Left ventricle myocardium inferior (tissue), 1 donor: ENCODE measurements at places on chromosomes 16 and 17. TPM values are rescaled to one million over a fixed set of nuclear protein-coding genes. Genes with fewer than 3 reads are reported as not detected.

The TOX3 gene
- total RNA-seq = not detected

The MPRIP gene
- 350 TPM for total RNA-seq

The COPRS gene
- total RNA-seq = 52.5 TPM

The SEZ6L2 gene
- 0.38 TPM for total RNA-seq

The KRT14 gene
- not detected for total RNA-seq

The SPEM2 gene
- total RNA-seq = not detected

The TLCD3A gene
- total RNA-seq = 1.5 TPM

The CCL3 gene
- total RNA-seq = not detected

The LAT gene
- 0.93 TPM for total RNA-seq

The TMC7 gene
- 0.69 TPM for total RNA-seq

The NOXO1 gene
- total RNA-seq = not detected

DNA sequence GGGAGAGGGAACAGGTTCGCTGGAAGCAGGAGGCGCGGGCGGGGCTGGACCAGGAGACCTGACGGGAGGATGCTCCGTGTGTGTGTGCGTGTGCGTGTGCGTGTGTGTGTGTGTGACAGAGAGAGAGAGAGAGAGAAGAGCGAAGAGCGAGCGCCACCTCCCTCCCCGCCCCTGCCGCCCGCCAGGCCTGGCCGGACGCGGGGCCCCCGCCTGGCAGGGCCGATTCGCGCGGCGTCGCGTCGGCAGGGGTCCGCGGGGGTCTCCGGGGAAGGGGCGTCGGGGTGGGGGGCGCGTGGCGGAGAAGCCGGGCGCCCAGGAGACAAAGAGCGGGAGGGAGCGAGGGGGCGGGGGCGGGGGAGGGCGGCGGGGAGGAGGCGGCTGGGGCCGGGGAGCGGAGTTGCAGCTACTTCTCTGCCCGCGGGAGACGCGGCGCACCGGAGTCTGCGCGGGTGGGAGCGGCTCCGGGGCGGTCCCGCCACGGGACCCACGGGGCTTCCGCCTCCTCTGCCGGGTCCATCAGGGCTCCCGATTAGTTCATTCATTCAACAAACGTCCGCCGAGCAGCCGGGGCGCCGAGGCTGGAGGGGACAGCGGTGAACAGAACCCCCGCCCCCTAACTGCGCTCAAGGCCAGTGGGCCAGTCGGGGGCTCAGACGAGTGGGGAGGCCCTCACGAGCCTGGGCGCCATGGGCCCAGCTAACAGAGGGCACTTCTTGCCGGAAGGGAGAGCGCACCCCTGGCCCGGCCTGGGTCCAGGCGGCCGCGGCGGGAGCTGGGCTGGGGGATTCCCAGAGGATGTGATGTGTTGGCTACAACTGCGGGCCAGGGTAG is at the start of gene SAMD14:
TSS of gene SAMD14 (minus strand) at position 433 of the 831 bp plus-strand sequence. CDS start 5,201 bp downstream, outside the sequence.
- DNase-seq = no peak

GRCh38 chr17:3528880-3529511 is 28.6 kb downstream of the TRPV3 start:
- DNase-seq = no peak

- DNase-seq = no peak
These were observed 27.8 kb downstream of the COG4 start for GRCh38 chr16:70495425-70496182.

DNA sequence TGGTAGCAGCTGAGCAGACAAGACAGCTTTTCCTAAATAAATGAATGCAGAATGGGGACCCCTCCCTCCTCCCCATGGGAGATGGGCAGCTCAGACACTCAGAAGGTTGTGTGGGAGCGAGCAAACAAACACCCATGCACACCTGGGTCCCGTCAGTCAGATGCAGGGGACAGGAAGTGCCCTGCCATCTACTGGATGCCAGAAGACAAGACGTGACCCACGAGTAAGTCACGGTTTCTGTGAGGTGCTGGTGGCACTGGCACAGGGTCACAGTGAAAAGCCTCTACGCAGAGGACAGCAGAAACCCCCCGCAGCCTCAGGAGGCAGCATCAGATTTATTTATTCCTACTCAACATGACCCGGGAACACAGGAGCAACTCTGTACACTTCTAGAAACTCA is 8.4 kb downstream of the HBQ1 start:
- DNase-seq = no peak

DNA sequence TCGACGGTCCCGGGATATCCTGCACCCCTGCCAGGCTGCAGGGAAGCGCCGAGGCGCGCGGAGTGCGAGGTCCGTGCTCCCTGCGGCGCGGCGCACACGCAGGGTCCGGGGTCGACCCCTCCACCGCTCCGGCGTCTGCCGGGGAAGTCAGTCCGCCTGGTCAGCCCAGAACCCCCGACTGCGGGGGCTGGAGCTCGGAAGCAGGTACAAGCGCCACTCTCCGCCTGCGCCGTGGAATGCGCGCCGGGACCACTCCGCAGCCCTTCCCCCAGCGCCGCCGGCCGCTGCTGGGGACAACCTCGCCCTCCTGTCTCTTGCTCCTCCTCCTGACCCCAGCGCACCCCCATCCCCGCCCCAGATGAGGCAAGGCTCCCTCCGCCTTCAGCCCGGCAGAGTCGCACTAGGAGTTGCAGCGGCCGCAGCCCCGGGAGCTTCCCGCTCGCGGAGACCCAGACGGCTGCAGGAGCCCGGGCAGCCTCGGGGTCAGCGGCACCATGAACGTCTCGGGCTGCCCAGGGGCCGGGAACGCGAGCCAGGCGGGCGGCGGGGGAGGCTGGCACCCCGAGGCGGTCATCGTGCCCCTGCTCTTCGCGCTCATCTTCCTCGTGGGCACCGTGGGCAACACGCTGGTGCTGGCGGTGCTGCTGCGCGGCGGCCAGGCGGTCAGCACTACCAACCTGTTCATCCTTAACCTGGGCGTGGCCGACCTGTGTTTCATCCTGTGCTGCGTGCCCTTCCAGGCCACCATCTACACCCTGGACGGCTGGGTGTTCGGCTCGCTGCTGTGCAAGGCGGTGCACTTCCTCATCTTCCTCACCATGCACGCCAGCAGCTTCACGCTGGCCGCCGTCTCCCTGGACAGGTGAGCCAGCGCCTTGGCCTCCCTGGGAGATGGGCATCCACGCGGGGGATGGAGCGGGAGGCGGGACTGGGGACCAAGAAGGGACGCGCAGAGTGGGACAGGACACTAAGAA is at the start of gene GALR2:
TSS of gene GALR2 (plus strand) at position 392 of the 974 bp plus-strand sequence. CDS start at position 495, 103 bp downstream.
- DNase-seq = no peak

DNA sequence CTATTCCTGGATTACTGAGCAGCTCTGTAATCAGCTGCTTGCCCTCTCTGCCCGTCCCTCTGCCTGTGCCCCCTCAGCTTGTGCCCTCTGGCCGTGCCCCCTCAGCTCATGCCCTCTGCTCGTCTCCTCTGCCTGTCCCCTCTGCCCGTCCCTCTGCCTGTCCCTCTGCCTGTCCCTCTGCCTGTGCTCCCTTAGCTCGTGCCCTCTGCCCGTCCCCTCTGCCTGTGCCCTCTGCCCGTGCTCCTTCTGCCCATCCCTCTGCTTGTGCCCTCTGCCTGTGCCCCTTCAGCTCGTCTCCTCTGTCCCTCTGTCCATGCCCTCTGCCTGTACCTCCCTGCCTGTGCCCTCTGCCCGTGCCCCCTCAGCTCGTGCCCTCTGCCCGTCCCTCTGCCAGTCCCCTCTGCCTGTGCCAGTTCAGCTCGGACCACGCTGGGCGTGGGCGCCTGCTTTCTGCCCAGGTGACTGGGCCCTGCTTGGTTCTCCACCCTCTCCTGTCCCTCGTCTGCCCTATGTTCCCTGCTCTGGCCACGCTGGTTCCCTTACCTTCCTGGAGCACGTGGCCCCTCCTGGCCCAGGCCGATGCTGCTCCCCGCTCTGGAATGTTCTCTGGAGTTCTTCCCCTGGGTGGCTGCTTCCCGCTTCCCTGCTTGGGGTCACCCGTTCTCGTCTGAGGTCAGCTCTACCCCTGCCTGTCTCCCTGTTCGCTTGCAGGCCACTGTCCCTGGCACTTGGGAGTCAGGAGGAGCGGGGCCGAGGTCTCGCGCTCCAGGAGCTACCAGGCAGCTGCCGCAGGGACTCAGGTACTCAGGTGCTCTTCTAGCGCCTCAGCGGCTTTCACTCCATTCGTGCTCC is 63.9 kb downstream of the BANP start:
- DNase-seq = no peak

GRCh38 chr17:57373756-57374155 is 117.4 kb downstream of the MSI2 start:
- DNase-seq = no peak

- no peak for DNase-seq
These were observed 102.1 kb upstream of the CHMP6 start for GRCh38 chr17:80889231-80890195.

DNA sequence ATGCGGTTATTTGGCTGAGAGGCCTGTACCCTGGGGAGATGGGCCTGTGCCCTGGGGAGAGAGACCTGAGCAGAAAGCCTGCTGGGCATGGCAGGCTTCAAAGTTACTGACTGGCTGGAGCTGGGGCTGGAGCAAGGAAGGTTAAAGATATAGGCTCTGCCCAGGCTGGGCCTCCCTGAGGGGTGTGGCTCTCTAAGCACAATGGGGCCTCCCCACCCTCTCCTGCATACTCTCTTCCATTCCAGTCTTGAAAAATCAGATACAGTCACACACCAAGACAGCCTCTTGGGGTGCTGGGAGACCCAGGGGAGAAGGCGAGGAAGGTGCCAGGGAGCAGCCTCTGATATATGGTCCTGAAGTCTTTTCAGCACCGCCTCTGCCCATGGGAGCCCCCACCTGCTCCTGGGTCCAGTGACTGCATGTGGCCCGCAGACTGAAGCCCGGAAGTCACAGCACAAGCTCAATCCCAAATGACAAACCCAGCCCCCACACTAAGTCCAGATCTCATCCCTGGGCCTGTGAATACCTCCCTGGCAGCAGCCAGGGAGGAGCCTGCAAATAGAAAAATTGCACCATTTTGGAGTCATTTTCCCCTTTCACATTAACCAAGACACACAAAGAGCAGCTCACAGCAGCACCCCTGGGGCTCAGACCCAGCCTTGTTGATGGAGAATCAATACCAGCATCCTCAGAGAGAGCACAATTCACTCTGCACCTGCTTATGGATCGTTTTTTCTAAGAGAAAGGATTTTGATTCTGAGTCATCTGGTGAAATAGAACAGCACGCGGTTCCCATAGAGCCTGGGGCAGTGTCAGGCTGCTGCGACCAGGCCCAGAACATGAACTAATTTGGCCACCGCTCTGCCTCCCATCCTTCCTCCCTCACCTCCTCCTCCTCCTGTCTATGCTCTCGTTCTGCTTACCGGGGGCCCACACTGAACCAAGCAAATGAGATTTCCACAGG is 25.6 kb upstream of the CACNG1 start:
- DNase-seq = no peak

- DNase-seq = no peak
These were observed 421.5 kb downstream of the SLC39A11 start for GRCh38 chr17:72671016-72671415.

- DNase-seq = no peak
These were observed 249.7 kb upstream of the C16orf82 start for GRCh38 chr16:26816885-26817571.

DNA sequence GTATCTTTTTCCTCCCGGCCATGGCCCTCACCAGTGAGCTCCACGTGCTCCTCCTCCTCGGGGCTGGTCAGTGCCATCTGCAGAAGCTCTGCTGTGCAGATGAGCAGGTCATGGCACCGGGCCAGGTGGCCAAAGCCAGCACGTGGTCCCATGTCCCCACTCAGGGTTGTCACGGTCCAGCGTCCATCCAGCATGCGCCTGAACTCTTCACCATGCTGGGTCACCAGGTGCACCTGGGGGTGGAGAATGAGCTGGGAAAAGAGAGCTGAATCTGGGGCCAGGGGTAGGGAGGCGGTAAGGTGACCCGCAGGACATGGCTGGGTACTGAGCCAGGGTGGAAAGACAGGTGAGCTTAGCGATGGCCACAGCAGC is 1.3 kb downstream of the DHX58 start:
- no peak for DNase-seq

DNA sequence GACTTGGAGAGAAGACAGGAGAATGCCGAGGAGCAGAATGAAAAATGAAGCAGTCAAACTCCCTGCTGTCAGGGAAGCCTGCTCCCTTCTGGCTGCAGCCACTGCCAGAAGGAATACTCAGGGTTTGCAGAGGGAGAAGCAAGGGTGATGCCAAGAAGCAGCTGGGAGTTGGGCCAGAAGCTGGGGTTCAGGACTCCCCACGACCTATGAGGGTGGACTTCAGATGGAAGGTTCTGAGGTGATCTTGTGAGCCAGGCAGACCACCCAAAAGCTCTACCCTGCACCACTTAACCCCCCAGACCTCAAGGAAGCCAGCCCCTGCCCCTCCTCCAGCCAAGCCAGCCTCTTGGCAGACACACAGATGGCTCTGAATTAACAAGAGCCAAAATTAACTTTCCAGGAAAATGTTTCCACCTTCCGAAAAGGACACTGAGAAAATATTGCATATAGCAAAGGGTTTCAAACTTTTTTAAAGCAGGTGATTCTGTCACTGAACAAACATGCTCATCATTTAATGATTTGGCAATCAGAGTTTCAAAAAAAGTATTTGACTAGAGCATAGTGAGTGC is 126.0 kb upstream of the ERCC4 start:
- DNase-seq = no peak

- no peak for DNase-seq
These were observed 862 bp downstream of the CLEC16A start for GRCh38 chr16:10945065-10945787.

GRCh38 chr17:2263183-2264066 is 40.2 kb downstream of the SMG6 start:
- no peak for DNase-seq

DNA sequence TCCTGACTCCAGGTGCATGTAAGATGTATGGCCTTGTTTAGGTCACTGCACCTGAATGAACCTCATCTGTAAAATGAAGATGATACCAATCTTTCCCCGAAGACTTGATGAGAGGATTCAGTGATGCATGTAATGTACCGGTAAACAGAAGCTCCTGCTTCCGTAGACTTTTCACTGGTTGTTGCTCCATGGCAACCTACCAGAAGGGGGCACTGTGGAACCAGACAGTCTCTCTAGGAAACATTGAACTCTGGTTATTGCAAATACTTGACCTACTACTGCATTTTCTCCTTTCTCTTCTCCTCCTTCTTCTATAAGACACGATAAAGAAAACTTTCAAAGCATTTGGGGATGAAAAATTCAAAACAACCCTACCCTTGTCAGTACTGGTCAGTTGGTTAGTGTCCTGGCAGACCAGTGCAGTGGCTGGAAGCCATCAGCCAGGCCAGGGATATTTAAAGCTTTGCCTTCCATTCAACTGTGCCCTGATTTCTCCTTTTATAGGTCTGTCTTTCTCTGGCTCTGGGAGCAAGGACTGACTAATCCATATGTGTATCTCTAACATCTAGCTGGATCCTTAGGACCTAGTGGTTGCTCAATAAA is 667.4 kb upstream of the SALL1 start:
- DNase-seq = peak; percentile 23

DNA sequence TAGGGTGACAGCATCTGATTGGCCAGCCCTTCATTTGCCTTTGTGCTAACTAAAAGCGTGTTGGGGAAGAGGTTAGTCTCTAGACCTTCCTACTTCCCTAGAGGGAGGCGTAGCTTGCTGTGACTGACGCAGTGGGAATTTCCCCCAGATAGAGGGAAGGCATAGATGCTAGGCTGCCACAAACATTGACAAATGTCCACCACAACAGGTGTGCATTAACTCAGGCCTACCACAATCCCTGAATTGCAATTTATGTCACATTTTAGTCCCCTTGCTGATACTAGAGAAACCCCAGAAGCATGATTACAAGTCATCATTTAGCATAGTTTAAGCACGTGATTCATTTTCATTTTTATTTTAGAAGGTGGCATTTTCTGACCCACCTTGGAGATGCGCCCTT is 76.3 kb upstream of the WSB1 start:
- DNase-seq = no peak
